ENCODE measurements at places on chromosomes 4 and X.
A peak's percentile ranks its signal among the peaks of the same experiment; 100 is the strongest.

DNA sequence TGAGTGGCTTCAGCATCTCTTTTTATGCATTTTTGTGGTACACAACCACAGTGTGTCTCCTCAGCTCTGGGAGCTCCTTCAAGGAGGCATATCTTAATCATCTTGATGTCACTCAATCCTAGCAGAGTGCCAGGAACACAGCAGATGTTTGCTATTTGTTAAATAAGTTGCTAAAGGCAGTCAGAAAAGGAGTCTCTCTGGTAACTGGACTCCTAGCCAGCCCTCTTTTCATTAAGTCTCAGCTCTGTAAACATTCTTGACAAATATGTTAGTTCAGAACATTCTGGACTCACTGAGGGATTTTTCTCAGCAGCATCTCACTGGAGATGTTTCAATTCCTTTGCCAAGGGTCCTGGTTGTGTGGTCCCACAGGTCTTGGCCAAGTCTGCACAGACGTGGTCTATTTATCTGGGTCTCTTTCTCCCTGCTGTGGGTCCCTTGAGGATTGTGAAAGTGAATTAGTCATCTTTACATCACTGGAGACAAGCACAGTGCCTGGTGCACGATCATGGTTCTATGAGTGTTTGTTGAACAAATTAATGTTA is 20.3 kb upstream of the FAM9C start:
- DNase-seq = no peak

- DNase-seq = no peak
These were observed 11.1 kb upstream of the IRAK1 start for GRCh38 chrX:154030715-154031305.

GRCh38 chr4:38105475-38106220 is 145.4 kb downstream of the PTTG2 start:
- no peak for DNase-seq

- no peak for DNase-seq
These were observed 10.1 kb upstream of the STIM2 start for GRCh38 chr4:26850528-26850927.

- no peak for DNase-seq
These were observed 39.9 kb downstream of the ATG4A start for GRCh38 chrX:108131471-108131870.

DNA sequence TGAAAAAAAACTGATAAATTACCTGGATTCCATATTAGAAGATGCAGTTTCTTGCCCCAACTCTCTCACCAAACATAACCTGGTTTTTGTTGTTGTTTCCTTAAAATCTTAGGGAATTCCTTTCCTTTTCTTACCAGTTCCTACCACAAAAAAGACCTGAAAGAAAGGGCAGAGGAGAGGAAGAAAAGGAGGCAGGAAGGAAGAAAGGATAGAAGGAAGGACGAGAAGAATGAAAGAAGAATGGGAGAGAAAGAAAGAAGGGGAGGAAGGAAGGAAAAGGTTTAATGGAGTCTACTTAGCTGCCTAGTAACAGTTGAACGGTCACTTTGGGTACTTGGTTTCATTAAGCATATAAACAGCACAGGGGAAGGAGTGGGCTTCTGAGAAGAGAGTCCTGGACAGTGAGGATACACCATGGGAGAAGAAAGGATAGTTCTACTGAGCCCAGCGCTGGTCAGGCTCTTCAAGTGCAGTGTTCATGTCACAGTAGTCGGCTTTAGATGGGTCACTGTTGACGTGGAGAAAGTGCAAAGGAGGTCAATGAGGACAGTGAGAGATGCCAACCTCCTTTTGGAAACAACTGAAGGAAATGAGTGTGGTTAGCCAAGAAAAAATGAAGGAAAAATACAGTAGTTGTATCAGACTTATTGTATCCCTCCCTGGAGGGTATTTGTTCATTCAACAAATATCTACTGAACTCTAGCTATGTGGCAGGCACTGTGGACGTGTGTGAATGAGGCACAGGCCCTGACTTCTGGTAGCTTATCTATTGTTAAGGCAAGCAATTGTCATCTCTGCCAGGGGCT is 1.1 kb upstream of the CHIC2 start:
- no peak for DNase-seq

- no peak for DNase-seq
These were observed 147.0 kb upstream of the NOCT start for GRCh38 chr4:138868562-138868961.

DNA sequence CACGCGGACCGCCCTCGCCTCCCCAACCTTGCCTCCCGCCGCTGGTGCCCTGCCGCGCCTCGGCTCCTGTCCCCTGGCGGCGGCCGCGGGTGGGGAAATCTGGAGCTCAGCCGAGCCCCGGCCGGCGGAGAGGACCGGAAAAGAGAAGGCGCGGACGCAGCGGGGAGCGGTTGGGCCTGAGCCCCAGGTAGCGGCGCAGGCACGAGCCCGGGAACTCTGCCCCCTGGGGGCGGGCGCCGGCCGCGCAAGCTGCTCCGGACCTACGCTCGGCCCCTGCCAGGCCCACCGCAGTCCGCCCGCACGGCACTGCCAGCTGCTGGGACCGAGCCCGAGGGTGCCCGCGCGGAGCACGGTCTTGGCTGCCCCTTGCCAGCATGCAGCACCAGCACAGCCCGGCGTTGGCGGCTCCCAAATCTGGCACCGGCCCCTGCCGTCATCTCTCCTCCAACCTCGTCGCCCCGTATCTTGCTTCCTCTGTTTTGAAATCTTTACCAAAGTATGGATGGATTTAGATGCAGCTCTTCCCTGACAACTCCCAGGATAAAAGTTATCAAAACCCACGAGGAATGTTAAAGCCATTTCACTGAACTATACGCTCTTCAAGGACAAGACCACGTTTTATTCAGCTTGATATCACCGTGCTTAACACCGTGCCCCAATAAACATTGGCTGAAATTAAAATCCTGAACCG is at the start of gene PRSS12:
Gene PRSS12, minus strand, starts transcription at position 161 of the 691 bp plus-strand sequence. CDS start 283 bp downstream, outside the sequence.
- DNase-seq = peak; percentile 78

- no peak for DNase-seq
These were observed 1314.0 kb downstream of the PCDH19 start for GRCh38 chrX:99095965-99096635.

DNA sequence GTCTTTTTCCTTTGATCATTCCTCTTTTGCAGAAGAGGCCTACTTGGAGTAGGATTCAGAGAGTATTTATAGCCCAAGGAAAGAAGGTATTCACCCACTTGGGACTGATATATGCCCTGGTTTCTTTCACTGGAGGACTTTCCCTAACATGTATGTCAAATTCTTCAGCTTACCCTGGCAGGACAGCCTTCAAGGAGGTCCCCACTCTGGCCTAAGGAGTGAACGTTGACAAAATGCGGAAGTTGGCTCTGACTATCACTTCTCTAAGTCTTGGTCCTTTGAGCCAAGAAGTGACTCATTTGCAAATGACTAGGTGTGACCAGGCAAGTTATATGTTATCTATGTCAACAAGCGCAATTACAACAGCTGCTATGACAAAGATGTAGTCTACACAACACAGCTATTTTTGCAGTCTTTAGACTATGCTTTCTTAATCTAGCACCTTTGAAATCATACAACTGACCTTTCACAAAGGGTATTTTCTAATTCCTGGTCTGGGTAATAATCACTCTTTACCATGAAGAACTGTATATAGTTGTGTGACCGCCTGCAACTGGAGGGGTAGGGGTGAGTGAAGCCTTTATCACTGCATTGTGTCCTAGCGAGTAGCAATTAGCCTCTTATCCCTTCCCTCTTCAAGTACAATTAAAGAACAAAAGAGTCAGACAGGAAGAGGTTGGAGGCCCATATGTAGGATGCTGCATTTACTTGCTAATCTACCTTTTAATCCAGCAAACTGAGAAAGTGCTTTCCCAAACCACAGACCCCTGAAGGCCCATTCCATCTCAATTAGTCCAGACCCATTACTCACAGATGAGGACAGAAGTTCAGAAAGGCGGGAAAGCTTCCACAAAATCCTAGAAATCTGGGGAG is 50.1 kb downstream of the RASGEF1B start:
- DNase-seq = no peak

- DNase-seq = peak; percentile 59
These were observed 2.1 kb downstream of the LEF1 start for GRCh38 chr4:108166441-108167315.

DNA sequence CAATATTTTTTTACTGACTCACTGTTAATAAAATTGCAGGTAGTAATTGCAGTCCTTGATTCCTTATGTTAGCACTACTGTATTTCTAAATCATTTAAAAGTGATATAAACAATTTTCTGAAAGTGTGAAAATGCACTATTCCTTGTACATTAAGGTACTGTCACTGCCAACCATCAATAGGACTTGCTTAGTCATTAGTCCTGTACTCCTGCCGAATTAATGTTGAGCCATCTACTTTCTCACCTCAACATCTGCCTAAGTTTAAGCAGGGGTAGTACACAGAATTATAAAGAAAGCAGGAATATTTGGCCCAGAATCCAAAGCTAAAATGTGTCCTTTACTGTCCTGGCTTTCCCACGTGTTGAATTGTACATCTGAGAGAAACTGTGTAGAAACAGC is 87.0 kb upstream of the TRPC3 start:
- DNase-seq = no peak

GRCh38 chr4:94598758-94599157 is 147.0 kb downstream of the PDLIM5 start:
- no peak for DNase-seq

DNA sequence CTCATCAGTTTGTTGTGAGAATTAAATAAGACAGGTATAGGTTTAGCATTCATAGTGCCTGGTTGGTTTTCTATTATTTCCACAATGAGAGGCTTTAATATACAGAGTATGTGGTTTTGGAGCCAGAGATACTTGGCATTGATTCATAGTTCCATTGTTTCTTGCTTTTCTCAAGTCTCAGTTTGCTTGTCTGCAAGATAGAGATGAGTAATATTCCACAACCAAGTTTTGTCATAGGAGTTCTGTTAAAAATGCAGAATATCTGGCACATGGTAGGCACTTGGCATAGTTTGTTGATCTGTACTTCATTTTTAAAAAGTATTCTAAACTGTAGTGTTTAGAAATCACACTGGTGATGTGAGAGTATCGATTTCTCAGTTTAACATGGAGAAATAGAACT is 37.5 kb upstream of the EDA2R start:
- DNase-seq = no peak

DNA sequence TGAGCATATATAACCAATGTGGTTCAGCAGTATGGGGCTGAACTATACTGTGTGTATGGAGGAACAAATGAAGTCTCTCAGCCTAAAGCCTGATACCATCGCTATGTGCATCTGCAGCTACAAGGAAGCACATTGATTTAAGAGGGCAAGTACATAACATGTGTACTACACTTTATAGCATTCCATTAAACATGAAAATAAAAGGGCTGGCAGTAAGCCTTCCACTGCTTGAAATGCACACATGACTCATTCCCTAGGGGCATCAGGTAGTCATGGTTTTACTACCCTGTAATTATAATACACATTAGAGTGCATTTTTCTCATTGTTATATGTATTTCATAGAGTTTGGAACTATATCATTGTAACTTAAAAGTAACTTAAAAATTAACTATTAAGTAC is 51.2 kb downstream of the SMARCA1 start:
- no peak for DNase-seq

DNA sequence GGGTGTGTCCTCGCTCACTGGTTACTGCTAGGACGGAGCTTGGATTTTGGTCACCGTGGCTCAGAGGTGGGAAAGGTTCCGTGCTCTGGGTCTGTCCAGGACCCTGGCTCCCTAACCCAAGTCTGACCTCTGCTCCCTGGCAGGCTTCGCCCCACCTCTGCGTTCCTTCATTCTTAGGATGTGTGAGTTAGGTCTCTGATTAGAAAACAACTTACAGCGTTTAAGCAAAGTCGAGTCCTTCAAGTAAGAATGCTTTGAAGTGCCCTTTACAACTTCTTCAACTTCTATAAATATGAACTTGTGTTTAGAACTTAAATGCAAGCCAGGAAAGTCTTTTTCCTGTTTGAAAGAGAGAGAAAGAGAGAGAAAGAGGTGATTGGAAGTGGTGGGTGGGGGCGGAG is 891 bp downstream of the TLR2 start:
- DNase-seq = no peak

DNA sequence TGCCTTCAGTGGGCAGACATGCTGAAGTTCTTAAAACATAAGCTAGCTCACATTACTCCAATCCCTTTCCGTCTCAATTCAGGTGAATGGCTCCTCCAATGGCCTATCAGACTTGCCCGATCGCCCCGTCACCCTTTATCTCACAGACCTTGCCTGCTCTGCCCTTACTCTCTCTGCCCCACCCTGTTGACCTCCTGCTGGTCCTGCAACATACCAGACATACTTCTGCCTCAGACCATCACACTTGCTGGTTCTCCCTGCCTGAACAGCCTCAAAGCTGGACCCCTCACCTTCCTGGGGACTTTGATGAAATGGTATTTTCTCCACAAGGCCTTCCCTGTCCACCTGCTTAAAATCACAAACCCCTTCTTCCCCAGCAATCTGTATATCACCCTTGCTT is 340.1 kb upstream of the NR3C2 start:
- DNase-seq = no peak

DNA sequence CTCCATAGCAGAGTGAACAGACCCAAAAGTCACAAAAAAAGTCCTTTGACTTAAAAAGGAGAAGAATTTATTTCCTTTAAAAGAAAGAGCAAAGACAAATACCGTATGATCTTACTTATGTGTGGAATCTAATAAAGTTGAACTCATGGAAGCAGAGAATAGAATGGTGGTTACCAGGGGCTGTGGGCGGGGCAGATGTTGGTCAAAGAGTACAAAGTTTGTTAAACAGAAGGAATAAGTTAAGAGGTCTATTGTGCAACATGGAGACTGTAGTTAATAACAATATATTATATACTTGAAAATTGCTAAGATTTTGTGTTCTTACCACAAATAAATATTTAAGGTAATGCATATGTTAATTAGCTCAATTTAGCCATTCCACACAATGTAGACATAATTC is 173.3 kb upstream of the S100G start:
- no peak for DNase-seq

- DNase-seq = no peak
These were observed 415.1 kb upstream of the MAD2L1 start for GRCh38 chr4:120481756-120482155.

DNA sequence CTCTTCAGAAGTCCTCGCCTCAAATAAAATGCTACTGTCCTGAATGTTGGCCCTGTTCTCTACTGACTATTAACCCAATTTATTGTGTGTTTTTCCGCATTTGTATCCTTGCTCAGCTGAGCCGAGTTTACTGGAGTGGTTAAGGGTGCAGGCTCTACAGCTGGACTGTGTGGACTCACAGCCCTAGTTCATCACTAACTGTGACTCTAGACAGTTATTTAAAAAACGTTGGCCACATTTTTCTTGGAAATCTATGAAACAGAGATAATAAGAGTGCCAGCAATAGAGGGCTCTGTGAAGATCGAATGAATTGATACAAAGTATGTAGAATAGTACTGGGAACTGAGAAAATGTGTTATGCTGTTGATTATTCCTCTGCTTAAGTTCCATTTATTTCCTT is 2.9 kb upstream of the GUF1 start:
- DNase-seq = no peak

DNA sequence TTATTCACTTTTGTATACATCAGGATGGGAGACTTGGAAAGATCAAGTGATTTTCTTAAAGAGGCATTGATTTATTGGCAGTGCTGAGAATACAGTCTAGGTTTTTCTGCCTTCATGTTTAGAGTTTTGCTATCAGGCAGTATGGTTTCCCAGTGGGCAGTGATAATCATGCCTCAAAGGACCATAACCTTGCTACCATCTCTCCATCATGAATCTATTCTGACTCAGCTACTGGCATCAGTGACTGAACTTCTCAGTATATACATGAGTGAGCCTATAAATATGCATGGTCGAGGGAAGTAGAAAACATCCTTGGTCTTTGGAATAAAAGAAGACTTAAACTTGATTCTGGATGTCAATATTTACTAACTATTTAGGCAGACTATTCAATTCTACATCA is 562.0 kb upstream of the AADAT start:
- DNase-seq = no peak

- no peak for DNase-seq
These were observed 324.9 kb downstream of the NAF1 start for GRCh38 chr4:162841753-162842152.

- DNase-seq = no peak
These were observed 60.9 kb upstream of the SMAD1 start for GRCh38 chr4:145420595-145421214.

All from SK-N-DZ (cell line).